ENCODE measurements at places on chromosomes 2 and 18.

DNA sequence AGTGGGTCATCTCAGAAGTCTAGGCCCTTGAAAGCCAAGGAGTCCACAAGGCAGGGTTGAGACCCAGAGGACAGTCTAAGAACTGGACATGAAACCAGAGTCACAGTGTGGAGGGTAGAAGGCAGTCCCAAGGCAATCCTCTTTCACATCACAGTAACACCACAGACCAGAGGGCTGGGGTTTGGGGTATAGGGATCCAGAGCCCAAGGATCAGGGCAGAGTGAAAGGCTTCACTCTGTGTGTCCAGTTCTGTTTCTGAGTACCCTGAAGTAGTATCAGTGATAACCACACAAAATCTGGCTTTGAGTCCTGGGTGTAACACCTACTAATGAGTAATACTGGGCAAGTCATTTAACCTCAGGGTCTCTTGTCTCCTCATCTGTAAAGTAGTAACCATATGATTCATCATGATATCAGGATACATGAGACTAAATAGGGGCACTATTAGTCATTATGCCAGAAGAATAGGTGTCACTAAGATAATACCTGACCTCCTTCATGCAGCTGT is 91.0 kb downstream of the ICA1L start:
- no peak for DNase-seq

DNA sequence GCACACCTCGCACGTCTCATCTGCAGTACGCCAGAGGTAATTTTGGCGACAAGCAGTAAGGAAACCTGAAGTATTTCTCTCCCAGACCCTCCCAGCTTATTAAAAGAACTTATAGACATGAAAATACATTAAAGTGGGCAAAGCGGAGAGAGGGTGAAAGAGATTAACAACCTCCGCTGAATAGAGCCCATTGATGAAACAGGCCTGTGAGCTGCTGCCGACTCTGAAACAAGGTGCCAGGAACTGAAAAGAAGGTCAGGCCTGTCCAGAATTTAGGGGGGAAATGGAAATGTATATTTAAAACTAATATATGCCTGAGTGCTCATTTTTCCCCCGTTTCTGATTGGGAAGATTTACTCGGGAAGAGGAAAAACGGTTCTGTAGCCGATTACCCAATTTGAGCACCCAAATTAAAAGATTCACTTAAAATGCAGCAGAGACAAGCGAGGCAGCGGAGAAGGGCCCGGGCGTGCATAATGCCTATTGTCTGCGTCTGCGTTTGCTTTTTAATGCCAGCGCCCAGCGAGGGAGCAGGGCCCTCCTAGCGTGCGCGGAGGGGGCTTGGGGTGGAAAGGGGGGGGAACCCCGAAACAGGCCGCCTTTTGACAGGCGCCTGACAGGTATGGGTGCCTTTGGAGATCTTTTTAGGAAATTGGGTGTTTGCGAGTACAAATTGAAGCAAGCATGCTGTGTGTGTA is 316.2 kb downstream of the GBX2 start:
- DNase-seq = no peak

GRCh38 chr2:199443589-199444130 is 14.1 kb downstream of the SATB2 start:
- no peak for DNase-seq

- no peak for DNase-seq
Observed at GRCh38 chr2:164746713-164747112, 94.9 kb downstream of the COBLL1 start.

DNA sequence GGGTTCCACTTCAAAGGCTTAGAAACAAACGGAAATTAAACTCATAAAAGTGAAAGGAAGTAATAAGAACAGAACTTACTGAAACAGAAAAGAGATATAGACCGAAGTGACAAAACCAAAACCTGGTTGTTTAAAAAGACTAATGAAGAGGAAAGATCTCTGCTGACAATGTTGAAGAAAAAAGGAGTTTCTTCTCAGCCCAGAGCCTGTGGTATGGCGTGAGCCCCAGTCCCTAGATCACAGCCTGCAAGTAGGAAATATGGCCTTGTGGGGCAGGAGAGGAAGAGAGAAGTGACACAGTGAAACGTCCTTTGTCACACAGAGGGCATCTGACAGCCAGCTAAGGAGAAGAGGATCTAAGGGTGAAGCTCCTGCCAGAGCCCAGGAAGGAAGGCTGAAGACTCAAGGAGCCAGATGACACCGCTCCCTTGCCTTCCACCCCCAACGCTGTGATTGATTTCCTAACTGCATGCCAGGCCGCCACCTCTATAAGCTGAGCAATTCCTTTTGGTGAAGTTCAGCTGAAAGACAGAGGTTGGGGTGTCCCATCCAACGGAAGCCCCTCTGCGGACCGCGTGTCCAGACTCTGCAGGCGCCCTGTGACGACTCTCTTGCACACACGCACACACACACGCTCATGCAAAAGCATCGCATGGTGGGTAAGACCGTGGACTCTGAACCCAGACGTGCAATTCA is 141.1 kb downstream of the HDAC4 start:
- DNase-seq = peak; percentile 13

DNA sequence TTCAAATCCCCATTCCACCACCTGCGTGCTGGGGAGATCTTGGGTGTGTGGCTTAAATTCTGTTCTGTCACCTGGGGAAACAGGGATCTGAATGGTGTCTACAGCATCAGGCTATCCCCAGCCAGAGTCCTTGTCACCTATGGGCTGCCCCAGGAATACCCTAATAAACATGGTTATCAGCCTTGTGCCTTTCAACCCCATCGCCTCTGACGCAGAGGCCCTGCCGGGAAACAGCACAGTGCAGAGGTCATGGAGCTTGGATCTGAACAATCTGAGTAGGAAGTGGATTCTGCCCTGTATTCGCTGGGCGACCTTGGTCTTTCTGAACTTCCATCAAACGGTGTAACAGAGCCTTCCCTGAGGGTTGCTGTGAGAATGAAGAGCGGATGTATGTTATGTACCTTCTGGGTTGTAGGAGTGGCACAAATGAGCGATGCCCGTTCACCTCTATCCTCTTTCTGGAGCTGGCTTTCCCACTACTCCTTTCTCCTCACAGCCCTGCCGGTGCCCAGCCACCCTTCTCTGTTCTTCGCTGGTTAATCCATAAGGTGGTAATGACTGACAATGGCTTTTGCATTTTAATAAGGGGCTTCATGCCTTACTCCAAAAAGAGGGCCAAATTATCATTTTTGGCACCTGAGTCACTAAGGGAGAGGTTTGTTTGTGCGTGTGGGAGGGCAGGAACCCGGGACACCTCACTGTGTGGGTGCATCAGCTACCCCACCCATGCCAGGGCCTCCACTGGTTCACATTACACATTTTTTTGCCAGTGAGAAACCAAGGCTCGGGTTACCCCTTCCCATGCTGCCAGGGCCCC is 256.5 kb downstream of the MYCN start:
- DNase-seq = no peak

GRCh38 chr2:223494496-223494895 is 107.7 kb downstream of the SCG2 start:
- no peak for DNase-seq

- DNase-seq = no peak
Observed at GRCh38 chr2:19146867-19147266, 211.6 kb downstream of the OSR1 start.

Data from testis (tissue), 5 donors.